ENCODE measurements at places on chromosomes 12 and 14.

DNA sequence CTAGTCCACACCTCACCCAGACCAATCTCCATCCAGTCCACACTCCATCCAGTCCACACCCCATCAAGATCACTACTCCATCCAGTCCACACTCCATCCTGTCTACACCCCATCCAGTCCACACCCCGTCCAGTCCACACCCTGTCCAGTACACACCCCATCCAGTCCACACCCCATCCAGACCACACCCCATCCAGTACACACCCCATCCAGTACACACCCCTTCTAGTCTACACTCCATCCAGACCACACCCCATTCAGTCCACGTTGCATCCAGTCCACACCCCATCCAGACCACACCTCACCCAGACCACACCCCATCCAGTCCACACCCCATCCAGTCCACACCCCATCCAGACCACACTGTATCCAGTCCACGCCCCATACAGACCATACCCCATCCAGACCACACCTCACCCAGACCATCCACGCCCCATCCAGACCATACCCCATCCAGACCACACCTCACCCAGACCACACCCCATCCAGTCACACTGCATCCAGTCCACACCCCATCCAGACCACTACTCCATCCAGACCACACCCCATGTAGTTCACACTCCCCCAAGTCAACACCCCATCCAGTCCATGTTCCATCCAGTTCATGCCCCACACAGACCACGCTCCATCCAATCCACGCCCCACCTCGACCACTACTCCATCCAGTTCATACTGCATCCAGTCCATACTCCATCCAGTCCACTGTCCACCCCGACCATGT lies 116.6 kb upstream of the RTL1 start:
- no peak for DNase-seq

GRCh38 chr12:89421092-89421835 lies 69.0 kb upstream of the DUSP6 start:
- DNase-seq: no peak

- no peak for DNase-seq
Measured at GRCh38 chr14:20904393-20905029, 13.3 kb downstream of the RNASE3 start.

DNA sequence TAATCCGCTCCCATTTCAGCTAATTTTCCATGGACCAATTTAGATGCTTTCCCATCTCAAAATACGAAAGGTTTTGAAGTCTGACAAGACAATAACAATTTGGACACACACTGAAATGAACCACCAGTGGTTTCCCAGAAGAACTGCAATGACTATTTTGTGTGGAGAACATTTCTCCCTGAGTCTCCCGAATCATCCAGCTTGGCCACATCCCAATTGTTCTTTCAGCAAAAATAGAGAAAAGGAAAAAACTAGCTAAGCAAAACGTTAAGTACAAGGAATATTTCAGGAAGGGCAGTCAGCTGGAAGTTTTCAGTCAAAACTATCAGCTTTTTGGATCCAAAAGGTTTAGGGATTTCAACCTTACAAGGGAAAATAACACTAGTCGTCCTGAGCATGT lies 390.6 kb downstream of the KCNH5 start:
- no peak for DNase-seq

DNA sequence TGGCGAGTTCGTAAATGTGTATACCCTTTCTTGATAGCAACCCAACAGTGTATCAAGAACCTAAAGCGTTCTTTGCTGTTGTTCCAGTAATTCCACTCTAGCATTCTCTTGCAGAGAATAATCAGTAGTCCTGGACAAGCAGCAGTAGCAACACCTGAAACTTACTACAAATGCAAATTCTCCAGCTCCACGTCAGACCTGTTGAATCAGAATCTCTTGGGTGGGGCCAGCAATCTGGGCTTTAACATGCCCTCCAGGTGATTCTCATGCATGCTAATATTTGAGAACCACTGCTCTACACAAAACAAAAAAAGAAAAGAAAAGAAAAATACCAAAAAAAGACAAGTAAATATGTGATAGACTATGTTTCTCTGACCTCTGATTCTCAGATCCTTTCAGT lies 10.1 kb downstream of the PTGDR start:
- DNase-seq: no peak

DNA sequence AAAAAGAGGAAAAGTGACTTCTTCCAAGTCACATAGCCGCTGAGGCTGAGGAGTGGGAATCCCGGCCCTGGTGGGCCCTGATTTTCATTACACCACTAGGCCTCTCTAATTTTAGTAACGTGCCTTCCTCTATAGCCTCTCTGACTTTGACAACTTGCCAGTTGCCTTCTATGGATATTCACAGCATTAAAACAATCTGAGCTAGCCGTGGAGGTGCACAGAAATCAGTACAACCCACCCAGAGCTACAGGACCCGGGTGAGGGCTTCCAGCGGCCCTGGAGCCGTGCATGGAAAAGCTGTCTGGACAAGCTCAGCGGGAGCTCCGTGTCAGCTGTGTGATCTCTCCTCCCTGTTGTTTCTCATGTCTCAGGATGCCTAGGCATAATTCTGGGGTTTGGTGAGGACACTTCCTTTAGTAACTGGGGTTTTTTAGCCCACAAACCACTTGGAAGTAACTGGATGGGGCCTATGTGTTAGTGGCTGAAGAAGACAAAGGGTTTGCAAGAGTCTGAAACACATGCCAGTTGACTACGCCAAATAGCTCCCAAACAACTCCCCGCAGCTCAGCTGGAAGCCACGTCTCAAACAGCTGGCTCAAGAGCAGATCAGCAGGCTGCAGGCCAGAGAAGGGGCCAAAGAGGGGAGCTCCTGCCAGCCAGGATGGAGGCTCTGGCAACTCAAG lies 53.0 kb downstream of the SSH1 start:
- DNase-seq: no peak

DNA sequence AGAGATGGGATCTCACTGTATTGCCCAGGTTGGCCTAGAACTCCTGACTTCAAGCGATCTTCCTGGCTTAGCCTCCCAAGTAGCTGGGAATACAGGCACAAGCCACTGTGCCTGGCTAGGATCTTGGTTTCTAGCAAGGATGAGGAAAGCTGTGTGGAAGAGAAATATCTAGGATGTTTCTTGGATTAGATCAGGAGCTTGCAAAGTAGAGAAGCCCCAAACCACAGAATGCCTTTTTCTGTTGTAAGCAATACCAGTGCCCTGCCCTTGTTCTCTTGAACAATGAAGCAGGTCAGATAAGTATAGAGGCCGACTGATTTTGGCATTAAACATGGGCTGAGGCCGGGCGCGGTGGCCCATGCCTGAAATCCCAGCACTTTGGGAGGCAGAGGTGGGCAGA lies 44.3 kb upstream of the STRN3 start:
- peak; percentile 38 for DNase-seq

- DNase-seq: no peak
Measured at GRCh38 chr14:102778338-102779083, 1.3 kb downstream of the TRAF3 start.

DNA sequence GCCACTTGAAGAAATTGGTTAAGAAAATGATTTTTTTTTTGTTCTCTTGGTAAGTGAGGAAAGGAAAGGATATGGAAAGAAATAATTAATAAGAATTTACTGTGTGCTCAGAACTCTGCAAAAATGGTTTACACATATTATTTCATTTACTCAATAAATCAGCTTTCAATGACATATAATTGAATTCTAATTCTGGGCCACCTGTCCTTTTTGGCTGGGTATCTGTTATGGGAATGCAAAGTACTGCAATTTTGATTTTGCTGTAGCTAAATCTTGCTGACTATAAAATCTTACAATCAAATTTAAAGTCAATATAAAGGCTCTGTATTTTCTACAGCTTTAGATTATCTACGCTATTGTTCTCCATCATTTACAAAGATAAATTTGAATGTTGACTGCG lies 147.1 kb downstream of the GRIP1 start:
- DNase-seq: no peak

- DNase-seq: no peak
Measured at GRCh38 chr14:57189070-57189469, 79.6 kb downstream of the EXOC5 start.

DNA sequence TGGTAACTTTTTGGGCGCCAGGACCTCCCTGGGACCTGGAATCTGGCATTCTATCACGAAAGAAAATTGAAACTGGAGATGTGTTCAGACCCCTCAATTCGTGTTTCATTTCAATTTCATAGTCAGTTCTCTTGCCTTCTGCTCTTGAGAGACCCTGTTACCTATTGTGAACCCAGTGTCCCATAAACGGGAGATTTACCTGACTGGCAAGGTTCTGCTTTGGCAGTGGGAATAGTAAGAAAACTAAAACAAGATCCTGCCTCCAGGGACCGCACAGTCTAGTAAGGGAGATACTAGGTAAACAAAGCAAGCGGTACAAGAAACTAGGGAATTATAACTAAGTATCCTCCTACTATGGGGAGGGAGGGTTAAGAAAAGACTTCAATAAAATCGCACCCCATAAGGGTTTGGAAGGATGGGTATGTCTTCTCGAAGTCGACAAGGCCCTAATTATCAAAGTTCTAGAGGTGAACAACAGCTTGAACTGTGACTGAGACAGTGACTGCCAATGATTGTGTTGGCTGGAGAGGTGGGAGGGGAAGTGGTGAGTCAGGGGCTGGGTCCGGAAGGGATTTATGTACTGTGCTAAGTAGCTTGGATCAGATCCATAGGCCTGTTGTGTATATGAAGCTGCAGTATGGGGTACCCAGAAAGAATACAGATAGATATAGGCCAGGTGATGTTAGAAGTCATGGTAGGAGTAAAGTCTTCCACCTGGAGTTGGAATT lies 754 bp downstream of the ACSS3 start:
- no peak for DNase-seq

GRCh38 chr14:45249856-45250575 lies 3.0 kb downstream of the MIS18BP1 start:
- no peak for DNase-seq

- no peak for DNase-seq
Measured at GRCh38 chr14:104582005-104582404, 2.4 kb downstream of the C14orf180 start.

DNA sequence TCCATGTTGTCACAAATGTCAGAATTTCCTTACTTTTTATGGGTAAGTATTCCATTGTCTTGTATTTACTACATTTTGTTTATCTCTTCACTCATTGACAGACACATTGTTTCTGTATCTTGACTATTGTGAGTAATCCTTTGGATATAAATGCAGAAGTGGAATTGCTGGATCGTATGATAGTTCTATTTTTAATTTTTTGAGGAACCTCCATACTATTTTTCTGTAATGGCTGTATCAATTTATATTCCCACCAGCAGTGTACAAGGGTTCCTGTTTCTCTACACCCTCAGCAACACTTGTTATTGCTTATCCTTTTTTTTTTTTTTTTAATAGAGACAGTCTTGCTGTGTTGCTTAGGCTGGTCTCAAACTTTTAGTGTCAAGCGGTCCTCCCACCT lies 3.5 kb upstream of the KICS2 start:
- no peak for DNase-seq

GRCh38 chr14:50820786-50821509 lies 10.0 kb downstream of the NIN start:
- DNase-seq: no peak

DNA sequence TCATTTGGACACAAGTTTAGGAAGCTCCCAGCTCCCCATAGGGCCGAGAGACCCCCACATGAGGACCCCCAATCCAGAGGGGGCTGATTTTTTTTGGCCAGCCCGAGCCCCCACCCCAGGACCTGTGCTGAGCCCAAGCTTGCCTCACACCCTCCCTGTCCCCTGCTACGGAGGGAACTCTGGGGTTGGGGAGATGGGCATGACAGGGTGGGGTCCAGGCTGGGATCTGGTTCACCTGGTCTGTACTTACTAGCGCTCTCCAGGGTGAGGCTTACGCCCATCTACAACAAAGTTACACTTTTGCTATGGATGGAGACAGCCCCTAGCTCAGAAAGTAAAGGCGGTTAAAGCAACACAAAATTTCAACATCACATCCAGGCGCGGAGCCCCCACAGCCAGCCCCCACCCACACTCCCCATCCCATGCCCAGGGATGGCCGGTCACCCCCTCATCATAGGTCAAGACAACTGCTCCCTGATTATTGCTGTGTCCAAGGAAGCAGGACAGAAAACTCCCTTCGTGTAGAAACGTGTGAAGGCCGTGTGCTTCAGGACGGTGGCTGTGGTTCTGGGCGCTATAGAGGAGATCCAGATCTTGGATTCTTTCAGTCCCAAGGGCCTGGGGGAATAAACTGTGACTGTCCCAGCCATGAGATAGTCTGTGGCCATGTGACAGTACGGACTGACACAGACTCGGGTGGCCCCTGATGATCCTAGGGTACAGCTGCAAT lies 10.7 kb downstream of the SLC25A29 start:
- no peak for DNase-seq

GRCh38 chr12:29234965-29235626 lies 86.0 kb downstream of the FAR2 start:
- no peak for DNase-seq

DNA sequence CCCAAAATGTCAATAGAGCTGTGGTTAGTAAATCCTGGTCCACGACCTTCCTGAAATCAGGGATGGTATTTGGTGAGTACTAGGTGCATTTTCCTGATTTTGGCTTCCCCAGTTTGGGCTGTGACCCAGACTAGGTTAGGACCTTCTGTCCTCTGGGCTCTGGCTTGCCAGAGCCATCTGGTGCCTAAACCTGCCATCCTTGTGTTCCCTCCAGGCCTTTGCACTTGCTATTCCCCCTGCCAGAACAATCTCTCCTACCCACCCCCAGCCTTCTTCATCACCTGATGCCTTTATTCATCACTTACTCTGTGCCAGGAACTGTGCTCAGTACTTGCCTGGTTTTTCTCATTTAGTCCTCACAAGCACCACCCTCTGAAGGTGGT lies 216.7 kb downstream of the RBM19 start:
- DNase-seq: no peak

- peak; percentile 45 for DNase-seq
Measured at GRCh38 chr12:105554223-105554678, 223.8 kb downstream of the C12orf75 start.

DNA sequence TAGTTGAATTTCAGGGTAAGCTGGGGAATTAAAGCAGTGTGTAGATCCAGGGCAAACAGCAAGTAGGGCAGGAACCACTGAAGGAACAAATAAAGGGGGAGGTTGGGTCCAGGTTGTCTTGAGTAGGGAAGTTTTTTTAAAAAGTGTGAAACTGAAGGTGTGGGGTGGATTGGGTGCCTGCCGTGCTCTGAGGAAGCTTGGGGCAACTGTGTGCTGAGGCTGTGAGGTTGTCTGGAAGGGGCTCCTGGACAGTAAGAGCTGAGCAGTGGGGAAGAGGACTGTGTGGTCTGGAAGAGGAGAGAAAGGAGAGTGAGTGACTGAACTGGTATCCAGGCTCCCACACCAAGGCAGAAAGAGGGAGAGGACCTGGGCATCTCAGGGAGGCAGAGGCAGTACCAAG lies 10.9 kb upstream of the GPR162 start:
- DNase-seq: no peak

GRCh38 chr14:55747186-55747585 lies 167.2 kb downstream of the KTN1 start:
- no peak for DNase-seq

GRCh38 chr12:64608901-64609535 lies 1.3 kb upstream of the RASSF3 start:
- DNase-seq: peak; percentile 91

- DNase-seq: no peak
Measured at GRCh38 chr12:39723831-39724230, 104.2 kb upstream of the ABCD2 start.

All from LoVo (cell line).